ENCODE measurements at places on chromosomes 3 and 15. TPM values are rescaled to one million over a fixed set of nuclear protein-coding genes. Genes with fewer than 3 reads are reported as not detected.

Gene SNX22
- 0.23 TPM for polyA plus RNA-seq

Gene SLC22A14
- polyA plus RNA-seq: 0.26 TPM

Gene KNL1
- polyA plus RNA-seq: 0.03 TPM

Gene XCR1
- polyA plus RNA-seq: 0.07 TPM

Gene STARD5
- polyA plus RNA-seq: 0.64 TPM

Gene TRIM42
- 0.06 TPM for polyA plus RNA-seq

Gene KNG1
- not detected for polyA plus RNA-seq

Gene CISH
- 36.5 TPM for polyA plus RNA-seq

Gene TNNC1
- 6,558 TPM for polyA plus RNA-seq

Gene SV2B
- 0.75 TPM for polyA plus RNA-seq

Gene CNOT10
- polyA plus RNA-seq: 15.4 TPM

Gene DLL4
- polyA plus RNA-seq: 6.0 TPM

Gene PLCH1
- 0.03 TPM for polyA plus RNA-seq

Gene SELENOS
- polyA plus RNA-seq: 156 TPM

Gene TNFAIP8L3
- 0.52 TPM for polyA plus RNA-seq

Gene TRANK1
- polyA plus RNA-seq: 0.43 TPM

Gene FAM81A
- 1.4 TPM for polyA plus RNA-seq

Gene ANKUB1
- polyA plus RNA-seq: not detected

Gene SEMA6D
- polyA plus RNA-seq: 1.1 TPM

Gene SUCLG2
- polyA plus RNA-seq: 90.5 TPM

Gene CACNA2D3
- 11.7 TPM for polyA plus RNA-seq

Gene PATL2
- polyA plus RNA-seq: 0.03 TPM

Gene FHIT
- polyA plus RNA-seq: 2.3 TPM

Gene NPTN
- 32.1 TPM for polyA plus RNA-seq

Gene GASK1A
- 0.49 TPM for polyA plus RNA-seq

Gene MUC20
- 1.3 TPM for polyA plus RNA-seq

Gene CATSPER2
- 3.1 TPM for polyA plus RNA-seq

Gene CASR
- polyA plus RNA-seq: not detected

Gene CHRNA5
- polyA plus RNA-seq: 3.3 TPM

Gene BCHE
- polyA plus RNA-seq: 0.70 TPM

Gene CILP
- 3.9 TPM for polyA plus RNA-seq

Gene ALDH1A2
- polyA plus RNA-seq: 0.74 TPM

All from psoas muscle (tissue), 8 donors.